ENCODE measurements at places on chromosomes 6 and 20.

DNA sequence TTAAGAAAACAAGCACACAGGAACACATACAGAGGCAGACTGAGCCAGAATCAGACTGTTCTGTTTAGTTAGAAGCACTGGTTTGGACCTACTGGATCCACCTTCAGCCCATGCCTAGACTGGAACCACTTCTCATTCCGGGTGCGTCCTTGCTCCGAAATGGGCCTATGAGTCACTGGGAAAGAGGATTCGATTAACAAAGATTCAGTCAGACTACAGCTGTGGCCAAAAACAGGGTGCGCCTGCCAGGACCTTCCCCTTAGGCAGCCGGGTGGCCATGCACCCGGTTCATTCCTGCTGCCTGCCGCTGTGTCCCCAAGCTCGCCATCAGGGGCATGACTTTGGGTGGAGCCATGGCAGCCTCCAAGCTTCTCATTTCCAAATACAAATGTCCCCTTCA lies 14.5 kb upstream of the KCNK5 start:
- no peak for DNase-seq

GRCh38 chr6:104711371-104711770 lies 148.3 kb downstream of the HACE1 start:
- DNase-seq: no peak

DNA sequence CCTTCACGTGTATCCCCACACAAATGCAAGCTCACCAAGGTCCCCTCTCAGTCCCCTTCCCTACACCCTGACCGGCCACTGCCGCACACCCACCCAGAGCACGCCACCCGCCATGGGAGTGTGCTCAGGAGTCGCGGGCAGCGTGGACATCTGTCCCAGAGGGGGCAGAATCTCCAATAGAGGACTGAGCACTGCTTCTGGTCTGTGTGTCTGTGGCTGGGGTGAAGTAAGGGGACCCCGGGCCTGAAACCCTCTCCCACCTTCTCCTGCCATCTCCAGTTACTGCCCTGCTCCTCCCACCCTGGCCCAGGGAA lies 8.3 kb downstream of the MYL9 start:
- no peak for DNase-seq

DNA sequence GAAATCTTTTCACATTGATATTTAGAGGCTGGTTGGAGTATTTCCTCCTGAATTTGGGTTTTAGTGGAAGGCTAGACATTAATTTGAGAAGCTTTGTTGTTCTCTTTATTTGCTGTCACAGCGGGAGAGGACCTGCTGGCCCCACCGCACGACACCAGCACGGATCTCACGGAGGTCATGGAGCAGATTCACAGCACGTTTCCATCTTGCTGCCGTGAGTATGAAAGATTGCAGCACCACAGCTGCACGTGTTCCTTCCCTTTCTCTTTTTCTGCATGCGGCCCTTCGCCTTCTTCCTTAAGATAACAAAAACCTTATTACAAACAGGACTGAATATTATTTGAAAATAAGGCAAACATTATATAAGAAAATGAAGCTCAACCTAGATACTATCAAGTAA lies 555.5 kb downstream of the UTRN start:
- no peak for DNase-seq

- DNase-seq: peak; percentile 28
Observed at GRCh38 chr20:32496811-32497533, 88.2 kb downstream of the NOL4L start.

DNA sequence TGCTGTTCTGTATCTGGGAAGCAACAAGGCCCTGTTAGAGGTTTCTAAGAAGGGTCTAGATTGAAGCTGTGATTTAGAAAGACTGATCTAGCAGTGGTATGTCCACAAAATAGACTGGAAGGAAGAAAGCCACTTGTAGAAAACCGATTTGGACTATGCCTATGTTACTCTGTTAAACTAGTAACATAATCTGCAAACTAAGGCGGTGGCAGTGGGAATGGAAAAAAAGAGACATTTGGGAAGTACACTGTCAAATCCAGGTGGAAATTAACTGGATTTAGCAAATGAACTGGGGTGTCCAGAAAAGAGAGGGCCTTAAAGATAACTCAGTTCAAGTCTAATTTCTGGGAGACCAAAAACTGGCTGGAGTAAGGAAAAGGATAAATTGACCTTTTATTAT lies 11.6 kb downstream of the ILRUN start:
- no peak for DNase-seq

- no peak for DNase-seq
Observed at GRCh38 chr6:2784061-2784460, 18.9 kb downstream of the WRNIP1 start.

GRCh38 chr6:96898241-96898851 lies 655 bp upstream of the NDUFAF4 start:
- DNase-seq: no peak

GRCh38 chr6:104537180-104537579 lies 322.5 kb downstream of the HACE1 start:
- no peak for DNase-seq

All from H9 (cell line).